Muscle of leg (tissue), 16 donors: ENCODE measurements at places on chromosomes 4 and X. TPM values are rescaled to one million over a fixed set of nuclear protein-coding genes. Genes with fewer than 3 reads are reported as not detected.

The ZDHHC15 gene
- 3.8 TPM for polyA plus RNA-seq

The CXCL3 gene
- polyA plus RNA-seq: 0.18 TPM

The AFM gene
- polyA plus RNA-seq: not detected

The BANK1 gene
- 1.1 TPM for polyA plus RNA-seq

The SPANXC gene
- polyA plus RNA-seq: not detected

The USP46 gene
- polyA plus RNA-seq: 20.1 TPM

The KDR gene
- polyA plus RNA-seq: 60.7 TPM

The SHISA3 gene
- polyA plus RNA-seq: 8.9 TPM

- H3K4me1 ChIP-seq: peaks cover 8% of the 10 kb centered on the region
- no peaks in the 10 kb centered on the region for H3K36me3 ChIP-seq
- no peak for DNase-seq
- H3K27me3 ChIP-seq: peaks cover 3% of the 10 kb centered on the region
- no peak overlapping the region for H3K4me3 ChIP-seq
- no peak overlapping the region for H3K27ac ChIP-seq
Observed at GRCh38 chr4:152992027-152992426, 55.9 kb downstream of the FHDC1 start.

DNA sequence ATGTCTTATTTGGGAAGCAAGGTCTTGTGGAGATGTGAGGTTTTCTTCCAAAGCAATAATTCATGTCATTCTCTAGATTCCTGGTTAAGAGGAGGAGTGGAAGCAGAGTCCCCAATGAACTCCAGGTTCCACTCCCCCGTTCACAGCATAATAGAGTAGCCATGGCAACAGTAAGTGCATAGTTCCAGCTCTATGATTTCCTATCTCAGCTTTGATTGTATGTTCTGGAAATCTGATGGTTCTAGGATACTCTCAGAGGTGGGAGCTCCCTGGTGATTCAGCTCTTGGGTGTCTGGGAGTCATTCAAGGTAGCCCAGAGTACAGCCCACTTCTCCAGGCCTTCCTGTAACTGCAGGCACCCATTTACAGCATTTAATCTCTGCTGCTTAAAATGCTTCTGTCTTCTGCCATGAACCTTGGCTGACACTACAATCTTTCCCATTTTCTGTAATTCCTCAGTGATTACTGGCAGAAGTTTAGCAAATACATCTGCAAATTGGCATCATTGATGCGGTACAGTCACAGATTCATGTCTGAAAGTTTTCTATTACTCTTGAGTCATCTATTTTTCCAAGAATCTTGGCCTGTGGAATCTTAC, 242.0 kb downstream of the MAPK10 start:
- H3K4me1 ChIP-seq: peaks cover 3% of the 10 kb centered on the region
- no peak overlapping the region for H3K4me3 ChIP-seq
- no peaks in the 10 kb centered on the region for H3K27me3 ChIP-seq
- peak; percentile 97 for DNase-seq
- H3K27ac ChIP-seq: peak overlapping the region; percentile 77

DNA sequence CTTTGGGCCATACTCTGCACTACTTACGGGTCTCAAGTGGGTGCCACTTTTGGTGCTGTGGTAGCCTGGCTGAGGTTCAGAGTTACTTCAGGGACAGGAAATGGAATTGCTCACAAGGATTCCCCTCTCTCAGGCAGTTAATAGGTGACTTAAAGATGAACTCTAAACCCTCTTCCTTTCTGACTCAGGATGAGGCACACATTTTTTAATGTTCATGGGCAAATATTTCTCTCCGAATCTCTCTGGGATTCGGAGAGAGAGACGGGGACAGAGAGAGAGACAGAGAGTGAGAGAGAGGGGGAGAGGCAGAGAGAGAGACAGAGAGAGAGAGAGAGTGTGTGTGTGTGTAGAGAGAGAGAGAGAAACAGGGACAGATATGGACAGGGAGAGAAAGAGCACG, 79.8 kb downstream of the NYX start:
- H3K4me3 ChIP-seq: no peak overlapping the region
- H3K27ac ChIP-seq: no peak overlapping the region
- H3K4me1 ChIP-seq: no peaks in the 10 kb centered on the region

DNA sequence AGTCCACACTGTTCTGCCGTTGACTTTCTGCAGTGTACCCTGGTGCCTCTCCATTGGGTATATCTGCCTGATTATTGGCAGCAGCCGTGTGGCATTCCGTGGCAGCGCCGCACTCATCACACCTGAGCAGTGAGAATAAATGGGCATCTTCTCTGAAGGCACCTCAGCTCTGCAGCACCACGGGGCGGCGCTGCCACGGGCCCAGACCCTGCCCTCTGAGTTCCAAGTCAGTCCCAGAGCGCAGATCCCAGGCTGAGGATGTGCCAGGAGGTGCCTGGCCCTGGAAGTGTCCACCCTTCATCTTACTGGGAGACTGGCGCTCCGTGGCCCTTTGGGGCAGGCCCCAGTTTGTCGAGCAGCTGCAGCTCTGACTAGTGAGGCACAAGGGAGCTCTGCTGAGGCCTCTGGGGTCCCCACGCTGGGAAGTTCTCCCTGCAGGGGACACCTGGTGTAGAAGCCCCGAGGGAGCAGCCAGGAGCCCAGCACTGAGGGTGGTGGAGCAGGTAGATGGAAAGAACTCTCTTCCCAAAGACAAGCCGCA, 36.6 kb downstream of the TRMT44 start:
- peaks cover 12% of the 10 kb centered on the region for H3K4me1 ChIP-seq
- no peak overlapping the region for H3K27ac ChIP-seq
- H3K36me3 ChIP-seq: peaks cover 22% of the 10 kb centered on the region
- no peak for DNase-seq
- H3K4me3 ChIP-seq: no peak overlapping the region

GRCh38 chr4:74635490-74636123, 158.7 kb downstream of the BTC start:
- H3K27ac ChIP-seq: no peak overlapping the region
- H3K4me1 ChIP-seq: no peaks in the 10 kb centered on the region
- no peaks in the 10 kb centered on the region for H3K27me3 ChIP-seq
- no peak for DNase-seq

GRCh38 chrX:119617517-119618164, 11.4 kb upstream of the NKRF start:
- no peaks in the 10 kb centered on the region for H3K36me3 ChIP-seq
- no peaks in the 10 kb centered on the region for H3K27me3 ChIP-seq
- no peak for DNase-seq
- H3K4me3 ChIP-seq: no peak overlapping the region
- no peak overlapping the region for H3K27ac ChIP-seq
- H3K4me1 ChIP-seq: peaks cover 4% of the 10 kb centered on the region

DNA sequence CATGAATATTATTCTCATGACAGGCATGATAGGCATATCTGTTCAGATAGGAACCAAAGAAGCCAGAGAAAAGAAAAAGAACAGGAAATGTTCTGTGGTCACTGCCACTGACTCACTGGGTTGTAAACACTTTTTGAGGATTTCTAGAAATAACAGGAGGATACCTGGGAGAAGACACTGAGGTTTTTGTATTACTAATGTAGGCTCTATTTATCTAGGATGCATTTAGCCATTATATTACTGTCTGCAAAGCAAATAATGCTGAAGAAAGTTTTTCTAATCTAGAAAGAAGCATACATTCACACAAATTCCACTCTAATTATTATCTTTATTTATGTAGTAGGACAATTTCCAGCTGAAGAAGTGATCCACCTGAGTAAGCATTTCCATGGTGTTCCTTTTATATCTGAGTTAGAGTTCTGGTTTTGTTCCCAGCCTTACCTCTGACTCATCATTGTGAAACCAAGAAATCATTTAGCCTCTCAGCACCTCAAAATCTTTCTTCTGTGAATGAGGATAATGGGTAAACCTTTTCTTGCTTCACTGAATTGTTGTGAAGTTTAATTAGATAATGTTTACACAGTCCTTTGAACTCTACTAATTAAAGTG, 40.2 kb upstream of the EPGN start:
- H3K27ac ChIP-seq: no peak overlapping the region
- no peaks in the 10 kb centered on the region for H3K36me3 ChIP-seq
- H3K4me1 ChIP-seq: no peaks in the 10 kb centered on the region
- DNase-seq: no peak

- no peaks in the 10 kb centered on the region for H3K27me3 ChIP-seq
- no peak overlapping the region for H3K4me3 ChIP-seq
- H3K27ac ChIP-seq: no peak overlapping the region
- H3K4me1 ChIP-seq: no peaks in the 10 kb centered on the region
Observed at GRCh38 chr4:43251841-43252240, 359.3 kb downstream of the GRXCR1 start.

GRCh38 chr4:41647383-41647782, 101.1 kb downstream of the PHOX2B start:
- DNase-seq: no peak
- peaks cover 12% of the 10 kb centered on the region for H3K4me1 ChIP-seq
- no peak overlapping the region for H3K27ac ChIP-seq
- no peaks in the 10 kb centered on the region for H3K27me3 ChIP-seq
- peaks cover 28% of the 10 kb centered on the region for H3K36me3 ChIP-seq

- no peaks in the 10 kb centered on the region for H3K27me3 ChIP-seq
- H3K27ac ChIP-seq: no peak overlapping the region
- H3K4me3 ChIP-seq: no peak overlapping the region
- H3K4me1 ChIP-seq: no peaks in the 10 kb centered on the region
- DNase-seq: no peak
- H3K36me3 ChIP-seq: no peaks in the 10 kb centered on the region
Observed at GRCh38 chr4:86441175-86441936, 81.5 kb upstream of the MAPK10 start.

GRCh38 chrX:124280294-124280902, 52.1 kb upstream of the TEX13D start:
- no peak for DNase-seq
- no peak overlapping the region for H3K4me3 ChIP-seq
- H3K27ac ChIP-seq: no peak overlapping the region
- no peaks in the 10 kb centered on the region for H3K36me3 ChIP-seq

DNA sequence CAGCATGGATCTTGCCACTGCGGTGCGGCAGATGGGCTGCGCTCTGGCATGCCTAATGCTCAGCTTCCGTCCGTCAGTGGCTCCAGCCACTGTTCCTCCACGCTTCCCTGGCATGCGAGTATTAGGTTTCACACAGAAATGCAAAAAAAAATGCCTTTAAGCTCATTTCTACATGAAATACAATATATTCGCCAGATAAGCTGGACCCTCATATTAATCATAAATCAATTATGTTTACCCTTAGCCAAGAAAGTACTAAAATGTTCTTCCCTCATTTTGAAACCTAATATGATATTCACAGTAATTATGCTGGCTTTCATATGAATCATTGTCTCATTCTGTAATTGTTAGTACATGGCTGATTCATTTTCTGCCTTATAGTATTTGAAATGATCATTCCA, 115.5 kb upstream of the FAM241A start:
- H3K4me3 ChIP-seq: no peak overlapping the region
- peak; percentile 26 for DNase-seq
- H3K36me3 ChIP-seq: no peaks in the 10 kb centered on the region
- no peaks in the 10 kb centered on the region for H3K4me1 ChIP-seq
- no peak overlapping the region for H3K27ac ChIP-seq

- H3K36me3 ChIP-seq: no peaks in the 10 kb centered on the region
- no peak overlapping the region for H3K4me3 ChIP-seq
- no peaks in the 10 kb centered on the region for H3K4me1 ChIP-seq
- DNase-seq: no peak
- no peaks in the 10 kb centered on the region for H3K27me3 ChIP-seq
- no peak overlapping the region for H3K27ac ChIP-seq
Observed at GRCh38 chr4:65393078-65393477, 277.2 kb downstream of the EPHA5 start.
